ENCODE measurements at places on chromosomes 13 and 19.

DNA sequence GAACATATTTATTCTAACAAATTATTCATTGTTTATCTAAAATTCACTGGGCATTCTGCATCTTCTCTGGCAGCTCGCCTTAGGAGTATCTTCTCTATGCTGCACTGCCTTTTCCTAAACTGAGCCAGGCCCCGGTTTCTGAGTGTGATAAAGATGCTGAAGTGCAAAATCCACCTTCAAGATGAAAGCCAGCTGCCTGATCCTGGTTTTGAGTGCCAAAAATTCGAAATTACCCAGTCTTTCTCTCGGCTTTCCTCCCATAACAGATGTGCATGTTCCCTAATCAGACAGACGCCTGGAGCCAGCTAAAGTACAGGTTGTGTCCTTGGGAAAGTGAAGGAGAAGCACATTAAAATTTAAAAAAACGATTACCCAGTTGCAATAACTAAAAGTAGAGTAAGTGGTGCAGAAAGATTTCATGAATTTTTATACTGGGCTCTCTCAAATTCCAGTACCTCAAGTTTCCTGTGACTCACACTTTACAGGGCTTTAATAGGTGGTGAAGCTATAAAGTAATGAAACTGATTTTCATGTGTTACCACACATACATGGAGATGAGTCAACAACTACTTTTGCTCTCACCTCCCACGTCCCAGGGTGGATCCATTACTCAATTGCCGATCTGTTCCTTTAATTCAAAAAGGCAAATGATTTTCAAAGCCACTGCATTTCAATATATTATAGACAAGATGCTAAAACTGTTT lies 65.0 kb upstream of the GTF2F2 start:
- no peak for DNase-seq

- DNase-seq: no peak
Measured at GRCh38 chr19:51093101-51093500, 10.4 kb upstream of the KLK14 start.

DNA sequence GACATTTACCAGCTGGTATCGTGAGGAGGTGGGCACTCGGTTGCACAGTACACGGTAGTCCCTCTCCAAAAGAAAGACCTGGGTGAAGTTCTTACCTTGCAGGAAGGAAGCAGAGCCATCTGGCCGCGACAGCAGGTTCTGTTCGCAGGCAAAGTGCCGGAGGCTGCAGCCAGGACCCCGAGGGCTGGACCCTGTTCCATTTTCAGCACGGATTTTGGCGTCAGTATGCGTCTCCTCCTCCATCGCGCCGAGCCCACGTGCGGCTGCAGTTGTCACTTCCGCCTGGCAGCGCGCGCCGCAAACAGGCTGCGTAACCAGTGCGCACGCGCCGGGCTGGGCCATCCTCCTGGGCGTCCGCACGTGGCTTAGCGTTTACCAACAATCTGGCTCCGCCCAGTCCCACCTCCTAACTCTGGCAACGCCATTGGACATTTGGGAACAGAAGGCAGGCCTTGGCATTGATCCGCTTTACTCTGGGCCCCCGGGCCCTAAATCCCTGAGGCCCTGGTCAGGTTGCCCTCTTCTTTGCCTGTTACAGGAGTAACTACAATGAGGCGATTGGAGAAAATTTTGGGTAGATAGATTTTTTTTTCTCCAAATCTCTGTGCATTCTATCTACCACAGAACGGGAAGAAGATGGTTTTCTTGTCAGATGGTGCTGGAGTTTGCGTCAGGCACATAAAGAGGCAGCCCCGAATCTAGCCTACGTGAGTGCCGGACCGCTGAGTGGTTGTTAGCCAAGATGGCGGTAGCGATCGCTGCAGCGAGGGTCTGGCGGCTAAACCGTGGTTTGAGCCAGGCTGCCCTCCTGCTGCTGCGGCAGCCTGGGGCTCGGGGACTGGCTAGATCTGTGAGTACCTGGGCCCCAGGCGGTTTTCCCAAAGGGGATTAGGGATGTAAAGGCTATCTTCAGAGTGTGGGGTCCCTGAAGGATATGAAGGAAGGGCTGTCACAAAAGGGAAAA lies at the start of the genes BCKDHA and EXOSC5:
Gene BCKDHA (plus strand): TSS at position 733 of the 964 bp plus-strand sequence. CDS start 10 bp downstream, at position 743.
Gene EXOSC5 (minus strand): TSS at position 274 of the 964 bp plus-strand sequence. CDS start 31 bp downstream, at position 243.
- peak; percentile 91 for DNase-seq

GRCh38 chr13:60931858-60932546 lies 483.6 kb downstream of the PCDH20 start:
- no peak for DNase-seq

- no peak for DNase-seq
Measured at GRCh38 chr13:28475916-28476725, 18.8 kb downstream of the FLT1 start.

DNA sequence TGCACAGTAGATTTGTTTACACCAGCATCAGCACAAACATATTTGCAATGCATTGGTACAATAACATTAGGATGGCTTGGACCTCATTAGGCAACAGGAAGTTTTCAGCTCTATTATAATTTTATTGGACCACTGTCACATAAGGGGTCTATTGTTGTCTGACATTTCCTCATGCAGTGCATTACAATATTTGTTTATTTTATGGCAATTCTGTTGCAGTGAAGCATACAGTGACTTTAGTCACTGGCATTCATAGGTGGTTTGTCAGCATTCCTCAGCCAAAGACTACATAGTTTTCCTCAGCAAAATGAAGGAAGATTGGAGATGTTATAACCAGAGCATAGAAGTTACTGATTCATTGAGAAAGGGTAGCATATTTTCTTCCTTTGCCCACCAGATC lies 1732.9 kb downstream of the PCDH9 start:
- no peak for DNase-seq

DNA sequence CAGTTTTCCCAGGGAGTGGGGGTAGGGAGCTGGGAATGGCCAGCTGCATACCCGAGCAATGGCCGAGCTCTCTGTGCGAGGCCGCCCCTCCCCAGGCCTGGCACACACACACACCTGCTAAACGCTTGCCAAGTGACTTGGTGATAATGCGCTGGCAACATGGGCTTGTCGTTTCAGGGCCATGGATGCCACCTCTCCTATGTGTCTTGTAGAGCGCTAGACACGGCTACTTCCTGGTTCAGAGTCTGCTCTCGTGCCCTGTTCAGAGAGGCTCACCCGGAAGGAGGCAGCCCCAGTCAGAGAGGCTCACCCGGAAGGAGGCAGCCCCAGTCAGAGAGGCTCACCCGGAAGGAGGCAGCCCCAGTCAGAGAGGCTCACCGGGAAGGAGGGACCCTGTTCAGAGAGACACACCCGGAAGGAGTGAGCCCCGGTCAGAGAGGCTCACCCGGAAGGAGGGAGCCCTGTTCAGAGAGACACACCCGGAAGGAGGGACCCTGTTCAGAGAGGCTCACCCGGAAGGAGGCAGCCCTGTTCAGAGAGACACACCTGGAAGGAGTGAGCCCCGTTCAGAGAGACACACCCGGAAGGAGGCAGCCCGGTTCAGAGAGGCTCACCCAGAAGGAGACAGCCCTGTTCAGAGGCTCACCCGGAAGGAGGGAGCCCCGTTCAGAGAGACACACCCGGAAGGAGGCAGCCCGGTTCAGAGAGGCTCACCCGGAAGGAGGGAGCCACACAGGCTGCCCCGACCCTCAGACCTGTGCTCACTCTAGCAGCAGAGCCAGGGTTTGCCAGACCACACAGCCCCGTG lies 4.2 kb downstream of the ADPRHL1 start:
- peak; percentile 55 for DNase-seq

DNA sequence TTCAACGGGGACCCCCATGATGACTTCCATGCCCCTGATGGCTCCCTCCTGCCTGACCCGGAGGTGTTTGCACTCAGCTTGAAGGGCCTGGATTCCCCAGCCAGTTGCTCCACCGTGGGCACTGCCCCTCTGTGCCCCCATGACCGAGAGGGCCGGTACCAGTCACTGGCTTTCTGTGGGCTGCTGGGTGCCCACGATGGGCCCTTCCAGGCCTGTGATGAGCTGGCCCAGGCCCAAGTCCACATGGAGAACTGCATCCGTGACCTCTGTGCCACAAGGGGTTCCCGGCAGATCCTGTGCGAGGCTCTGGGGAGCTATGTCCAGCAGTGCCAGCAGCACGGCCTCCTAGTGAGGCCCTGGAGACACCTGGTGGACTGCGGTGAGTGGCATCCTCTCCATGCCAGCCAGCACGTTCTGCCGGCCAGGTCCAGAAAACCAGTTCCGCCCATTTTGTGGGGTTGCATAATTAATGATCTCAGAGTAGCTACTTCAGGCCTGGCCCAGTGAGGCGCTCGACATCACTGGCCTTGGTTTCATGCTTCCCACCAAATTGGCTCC lies 34.9 kb upstream of the FXYD3 start:
- DNase-seq: no peak

GRCh38 chr19:10408511-10409283 lies 5.4 kb upstream of the CDC37 start:
- no peak for DNase-seq

DNA sequence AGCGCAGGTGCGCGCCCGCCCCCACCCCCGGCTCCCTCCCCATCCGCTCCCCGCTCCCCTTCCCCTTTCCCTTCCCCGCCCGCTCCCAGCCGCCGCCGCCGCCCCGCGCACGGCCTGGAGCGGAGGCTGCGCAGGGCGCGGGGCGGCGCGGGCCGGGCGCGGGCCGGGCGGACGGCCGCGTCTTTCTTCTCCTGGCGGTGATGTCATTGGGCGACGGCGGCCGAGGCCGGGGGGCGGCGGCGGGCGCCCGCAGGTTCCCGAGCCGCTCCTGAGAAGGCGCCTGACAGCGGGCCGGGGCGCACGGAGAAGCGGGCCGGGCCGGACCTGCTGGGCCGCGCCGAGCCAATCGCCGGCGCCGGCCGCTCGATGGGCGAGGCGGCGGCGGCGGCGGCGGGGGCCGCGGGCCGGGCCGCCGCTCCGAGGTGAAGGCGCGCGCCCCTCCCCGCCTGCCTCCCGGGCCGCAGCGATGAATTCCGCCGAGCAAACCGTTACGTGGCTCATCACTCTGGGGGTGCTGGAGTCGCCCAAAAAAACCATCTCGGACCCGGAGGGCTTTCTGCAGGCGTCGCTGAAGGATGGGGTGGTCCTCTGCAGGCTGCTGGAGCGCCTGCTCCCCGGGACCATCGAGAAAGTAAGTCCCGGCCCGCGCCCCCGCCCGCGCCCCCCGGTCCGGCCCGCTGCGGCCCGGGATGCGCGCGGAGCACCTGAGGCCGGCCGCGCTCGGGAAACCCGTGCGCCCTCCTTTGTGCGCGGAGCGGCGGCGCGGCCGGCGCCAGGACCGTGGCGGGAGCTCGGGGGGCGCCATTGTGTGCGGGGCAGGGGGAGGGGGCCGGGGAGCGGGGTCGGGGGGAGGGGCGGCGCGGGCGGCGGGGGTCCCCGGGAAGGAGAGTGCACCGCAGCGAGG lies at the start of gene ARHGEF7:
Gene ARHGEF7 (plus strand): TSS at position 250 of the 904 bp plus-strand sequence. CDS start 217 bp downstream, at position 467.
- no peak for DNase-seq

GRCh38 chr19:45023048-45023447 lies 15.8 kb upstream of the CLASRP start:
- no peak for DNase-seq

- no peak for DNase-seq
Measured at GRCh38 chr13:109036078-109036780, 406.8 kb downstream of the MYO16 start.
